ENCODE measurements at places on chromosomes 7 and 10.
A peak's percentile ranks its signal among the peaks of the same experiment; 100 is the strongest.

GRCh38 chr10:100020886-100021253 is 11.1 kb upstream of the DNMBP start:
- DNase-seq, result no peak

- no peak for DNase-seq
These were observed 59.6 kb downstream of the FRMPD2 start for GRCh38 chr10:48214716-48215485.

DNA sequence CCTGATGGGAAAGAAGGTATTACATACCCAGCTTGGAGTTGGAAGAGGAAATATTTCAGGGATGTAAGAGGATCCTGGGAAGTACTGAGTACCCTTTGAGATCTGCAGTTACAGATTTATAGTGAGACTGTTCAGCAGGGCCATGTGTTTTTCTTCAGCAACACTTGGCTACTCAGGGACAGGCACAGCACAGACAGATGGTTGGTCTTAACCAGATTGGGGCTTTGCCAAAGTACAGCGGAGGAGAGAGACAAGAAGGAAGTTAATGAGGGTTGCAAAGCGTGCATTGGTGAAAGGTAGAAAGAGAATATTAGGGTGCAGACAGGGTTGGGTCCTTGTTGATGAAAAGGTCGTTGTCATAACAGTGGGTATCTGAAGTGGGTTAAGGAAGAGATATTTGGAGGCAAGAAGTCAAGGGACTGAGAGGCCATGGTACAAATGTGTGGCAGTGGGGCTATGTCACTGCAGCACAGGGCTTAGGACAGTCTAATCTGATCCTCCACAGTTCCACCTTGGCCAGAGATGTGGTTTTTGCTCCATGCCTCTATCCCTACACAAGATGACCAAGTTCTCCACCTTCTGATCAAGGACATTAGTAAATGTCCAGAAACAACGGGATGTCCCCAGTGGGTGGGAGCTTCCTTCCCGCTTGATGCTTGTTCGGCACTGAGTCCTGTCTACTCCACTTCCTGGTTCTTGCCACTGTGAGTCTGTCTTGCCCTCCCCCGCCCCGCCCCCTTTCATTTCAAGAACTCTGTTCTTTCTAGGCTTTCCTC is 18.9 kb upstream of the DNAJC1 start:
- DNase-seq, result no peak

DNA sequence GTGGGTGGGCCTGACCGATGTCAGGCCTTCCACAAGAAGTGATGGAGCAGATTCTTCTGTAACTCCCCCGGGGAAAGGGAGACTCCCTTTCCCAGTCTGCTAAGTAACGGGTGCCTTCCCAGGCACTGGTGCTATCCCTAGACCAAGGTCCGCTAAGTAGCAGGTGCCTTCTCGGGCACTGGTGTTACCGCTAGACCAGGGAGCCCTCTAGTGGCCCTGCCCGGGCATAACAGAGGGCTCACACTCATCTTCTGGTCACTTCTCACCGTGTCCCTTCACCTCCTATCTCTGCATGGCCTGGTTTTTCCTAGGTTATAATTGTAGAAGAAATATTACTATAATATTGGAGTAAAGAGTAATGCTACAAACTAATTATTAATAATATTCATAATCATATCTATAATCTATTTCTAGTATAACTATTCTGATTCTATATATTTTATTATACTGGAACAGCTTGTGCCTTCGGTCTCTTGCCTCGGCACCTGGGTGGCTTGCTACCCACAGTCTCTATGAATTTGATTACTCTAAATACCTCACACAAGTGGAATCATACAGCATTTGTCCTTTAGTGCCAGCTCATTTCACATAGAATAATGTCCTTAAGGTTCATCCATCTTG is 1378.7 kb downstream of the XPNPEP1 start:
- peak; percentile 37 for DNase-seq

- DNase-seq, result no peak
These were observed 21.7 kb downstream of the EBF3 start for GRCh38 chr10:129942391-129942790.

- DNase-seq, result no peak
These were observed 24.2 kb downstream of the MGMT start for GRCh38 chr10:129491123-129491734.

GRCh38 chr7:70416986-70417655 is 714.8 kb upstream of the GALNT17 start:
- DNase-seq, result no peak

DNA sequence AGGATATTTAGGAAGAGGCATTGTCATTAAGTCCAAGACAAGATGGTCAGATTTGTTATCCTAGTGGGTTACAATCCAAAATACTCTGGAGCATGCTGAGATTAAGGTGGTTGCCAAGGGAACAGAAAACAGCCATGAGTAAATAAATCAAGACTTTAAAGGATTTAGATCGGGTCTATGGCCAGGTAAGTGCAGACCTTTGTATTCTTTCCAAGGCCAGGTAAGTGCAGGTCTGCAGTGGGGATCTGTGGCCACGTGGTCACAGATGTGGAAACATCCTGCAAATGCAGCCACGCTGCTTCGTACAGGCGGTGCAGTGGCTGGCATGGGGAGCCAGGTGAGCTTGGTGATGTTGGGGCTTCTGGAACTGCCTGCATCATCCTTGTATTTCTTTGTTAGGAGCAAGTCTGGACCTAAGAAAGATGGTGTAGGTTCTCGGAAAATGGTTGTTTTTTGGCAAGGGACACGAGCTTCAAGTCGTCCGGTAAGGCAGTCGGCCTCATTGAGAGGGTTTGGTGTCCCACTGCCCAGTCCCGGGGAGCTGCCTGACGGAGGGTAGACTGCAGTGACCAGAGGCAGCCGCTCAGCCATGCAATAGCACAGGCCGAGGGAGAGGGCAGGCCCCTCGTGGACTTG is 21.8 kb downstream of the ZNF775 start:
- no peak for DNase-seq

DNA sequence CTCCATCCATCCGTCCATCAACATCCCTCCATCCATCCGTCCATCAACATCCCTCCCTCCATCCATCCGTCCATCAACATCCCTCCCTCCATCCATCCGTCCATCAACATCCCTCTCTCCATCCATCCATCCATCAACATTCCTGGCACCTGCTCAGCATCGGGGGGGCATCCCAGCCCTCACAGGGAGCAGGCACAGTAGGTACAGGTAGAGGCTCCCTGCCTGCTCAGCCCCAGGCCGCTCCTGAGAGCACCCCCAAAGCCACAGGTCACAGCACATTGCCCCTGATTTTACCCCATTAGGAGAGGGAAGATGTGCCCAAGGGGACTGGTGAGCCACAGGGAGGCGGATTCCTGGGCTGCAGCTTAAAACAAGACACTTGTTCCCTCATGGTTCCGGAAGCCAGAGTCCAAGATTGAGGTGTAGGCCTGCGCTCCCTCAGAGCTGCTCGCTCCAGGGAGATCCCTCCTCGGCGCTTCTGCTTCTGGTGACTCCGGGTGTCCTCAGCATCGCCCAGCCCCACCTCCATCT is 21.1 kb upstream of the CFAP46 start:
- DNase-seq, result no peak

DNA sequence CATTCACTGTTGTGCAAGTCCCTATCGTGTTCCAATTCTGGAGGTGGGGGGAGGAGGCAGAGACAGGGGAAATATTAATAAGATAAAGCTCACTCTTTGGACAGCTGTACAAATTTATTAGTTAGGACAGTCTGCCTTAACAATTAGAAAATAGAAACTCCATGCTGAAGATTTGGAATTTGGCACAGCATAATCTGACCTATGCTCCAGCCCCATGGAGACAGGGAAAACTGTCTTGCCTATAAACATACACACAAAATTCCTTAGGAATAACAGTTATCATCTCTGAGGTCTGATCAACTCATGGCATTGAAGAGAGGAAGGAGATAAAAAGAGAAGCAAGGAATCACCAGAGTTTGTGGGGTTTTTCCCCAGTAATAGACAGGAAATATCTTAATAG is 335.4 kb upstream of the MEOX2 start:
- no peak for DNase-seq

DNA sequence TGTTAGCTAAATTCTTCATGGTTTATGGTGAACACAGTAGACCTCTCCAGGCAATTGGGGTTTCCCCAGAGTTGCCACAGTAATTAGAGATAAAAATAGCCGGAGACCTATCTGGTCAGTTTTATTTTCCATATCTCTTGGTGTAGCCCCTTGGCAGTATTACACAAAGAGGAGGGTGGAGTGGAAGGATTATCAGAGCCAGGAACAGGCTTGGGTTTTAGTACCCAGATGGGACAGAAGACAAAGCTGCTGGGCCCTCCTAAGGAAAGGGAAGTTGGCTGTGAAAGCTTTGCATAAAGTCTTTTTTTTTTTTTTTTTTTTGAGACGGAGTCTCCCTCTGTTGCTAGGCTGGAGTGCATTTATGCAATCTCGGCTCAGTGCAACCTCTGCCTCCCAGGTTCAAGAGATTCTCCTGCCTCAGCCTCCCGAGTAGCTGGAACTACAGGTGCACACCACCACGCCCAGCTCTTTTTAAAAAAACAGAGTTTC is 9.7 kb downstream of the ZSCAN21 start:
- no peak for DNase-seq

DNA sequence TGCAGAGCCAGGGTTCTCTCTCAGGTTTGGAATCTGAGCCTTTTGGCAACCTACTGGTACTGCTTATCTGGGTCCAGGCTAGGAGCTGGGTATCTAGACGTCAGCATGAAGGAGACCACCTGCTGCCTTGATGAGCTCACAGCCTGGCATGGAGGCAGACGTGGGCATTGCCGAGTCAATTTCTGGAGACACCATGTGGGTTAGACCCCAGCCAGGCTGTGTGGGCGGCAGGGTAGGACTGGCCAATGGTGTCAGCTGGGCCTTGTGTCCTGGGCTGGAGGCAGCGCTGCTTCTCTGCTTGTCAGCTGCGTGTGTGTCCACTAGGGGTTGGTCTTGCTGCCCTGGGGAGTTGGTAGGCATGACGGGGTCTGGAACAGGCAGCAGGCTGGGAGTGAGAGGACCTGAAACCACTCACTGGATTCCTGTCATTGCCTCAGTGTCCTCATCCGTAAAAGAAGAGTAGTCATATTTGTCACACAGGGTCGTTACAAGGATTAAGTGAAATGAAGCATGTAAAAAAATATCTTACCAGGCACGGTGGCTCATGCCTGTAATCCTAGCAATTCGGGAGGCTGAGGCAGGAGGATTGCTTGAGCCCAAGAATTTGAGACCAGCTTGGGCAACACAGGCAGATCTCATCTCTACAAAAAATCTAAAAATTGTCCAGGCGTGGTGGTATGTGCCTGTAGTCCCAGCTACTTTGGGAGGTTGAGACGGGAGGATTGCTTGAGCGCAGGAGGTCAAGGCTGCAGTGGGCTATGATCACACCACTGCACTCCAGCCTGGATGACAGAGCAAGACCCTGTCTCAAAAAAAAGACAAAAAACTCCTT is 31.7 kb upstream of the ANKRD2 start:
- no peak for DNase-seq

DNA sequence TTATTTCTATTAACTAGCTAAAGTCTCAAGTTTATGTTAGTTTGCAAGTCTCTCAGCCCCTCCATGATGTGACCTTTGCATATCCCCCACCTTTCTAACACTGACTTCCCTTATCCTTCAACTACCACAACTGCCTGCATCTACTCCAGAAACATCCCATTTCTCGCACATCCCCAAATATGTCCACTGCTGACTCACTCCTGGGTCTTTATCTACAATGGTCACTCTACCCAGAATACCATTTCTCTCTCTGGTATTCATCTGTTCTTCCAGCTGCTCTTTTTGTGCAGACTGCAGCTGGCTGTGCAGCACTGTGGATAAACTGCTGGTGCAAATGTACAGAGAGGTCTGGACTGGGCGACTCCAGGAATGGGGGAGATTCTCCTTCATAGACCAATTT is 32.7 kb upstream of the PRSS1 start:
- no peak for DNase-seq

GRCh38 chr7:128210590-128211570 is 30.2 kb upstream of the LEP start:
- no peak for DNase-seq

GRCh38 chr10:56181607-56182006 is 179.5 kb downstream of the ZWINT start:
- DNase-seq, result no peak

DNA sequence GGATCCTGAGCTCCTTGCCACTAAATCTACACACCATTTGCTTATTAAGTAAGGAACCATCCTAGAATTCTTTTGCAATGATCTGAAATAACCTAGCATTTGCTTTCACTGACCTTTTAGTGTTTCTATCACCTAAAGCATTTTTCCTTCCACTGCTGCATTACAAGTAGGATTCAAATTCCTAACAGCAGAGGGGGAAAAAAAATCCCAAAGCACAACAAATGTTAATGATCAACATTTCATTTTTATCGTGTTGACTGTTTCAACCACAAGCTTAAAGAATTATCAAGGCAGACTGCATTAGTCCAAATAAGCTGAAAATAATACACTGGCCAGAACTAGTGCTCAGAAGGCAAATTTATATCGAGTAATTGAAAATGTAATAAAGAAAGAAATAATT is 174.7 kb upstream of the TCF7L2 start:
- DNase-seq, result no peak

GRCh38 chr7:45570797-45571196 is 3.4 kb upstream of the ADCY1 start:
- DNase-seq, result no peak

GRCh38 chr7:2299131-2299829 is 15.0 kb downstream of the SNX8 start:
- DNase-seq, result no peak

DNA sequence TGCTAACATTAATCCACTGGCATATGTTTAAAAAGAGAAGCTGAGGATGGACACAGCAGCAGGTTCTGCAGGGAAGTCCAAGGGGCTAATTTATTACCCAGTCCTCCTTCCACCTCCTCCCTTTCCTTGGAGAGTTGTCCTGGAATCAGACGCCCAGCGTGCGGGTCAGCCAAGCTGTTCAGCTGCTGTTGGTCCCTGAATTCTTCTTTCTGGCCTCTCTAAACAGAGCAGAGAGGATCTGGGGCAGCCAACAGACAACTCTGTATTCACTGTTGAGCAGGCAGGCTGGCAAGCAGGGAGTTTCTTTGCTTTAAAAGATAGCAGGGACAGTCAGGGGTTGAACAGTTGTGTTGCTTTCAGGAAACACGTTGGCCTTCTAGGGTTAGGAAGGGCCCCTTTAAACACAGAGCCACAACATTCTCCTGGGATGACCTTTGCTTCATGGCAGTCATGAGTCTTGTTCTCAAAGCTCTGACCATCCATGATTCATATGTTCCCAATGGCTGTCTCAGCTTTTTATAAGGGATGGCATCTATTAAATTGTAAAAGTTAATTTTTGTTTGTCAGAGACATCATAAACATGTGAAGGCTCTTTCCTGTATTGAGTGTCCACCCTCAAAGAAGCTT is 217.0 kb downstream of the CREB5 start:
- no peak for DNase-seq

DNA sequence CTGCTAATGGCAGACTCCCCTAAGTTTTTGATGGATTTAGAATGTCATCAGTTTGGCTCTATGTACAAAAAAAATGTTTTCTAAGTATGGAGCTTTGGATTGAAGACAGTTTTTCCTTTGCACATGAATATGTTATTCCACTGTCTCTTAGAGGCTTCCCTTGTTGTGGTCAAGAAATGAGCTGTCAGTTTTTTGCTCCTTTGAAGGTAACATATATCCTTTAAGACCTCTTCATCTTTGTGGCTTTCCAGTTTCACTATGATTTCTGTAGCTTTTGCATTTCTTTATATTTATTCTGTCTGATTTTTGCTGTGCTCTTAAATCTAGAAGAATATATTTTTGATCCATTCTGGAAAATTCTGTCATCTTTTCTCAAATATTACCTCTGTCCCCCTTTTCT is 15.8 kb upstream of the ODAD2 start:
- no peak for DNase-seq

- DNase-seq, result no peak
These were observed at the start of gene FOXK1 for GRCh38 chr7:4681886-4682620. Gene FOXK1 (plus strand): TSS chr7:4682295. CDS start chr7:4682309, 14 bp downstream.
